Adipocyte (in vitro differentiated cells): ENCODE measurements at places on chromosomes 1 and 21.

DNA sequence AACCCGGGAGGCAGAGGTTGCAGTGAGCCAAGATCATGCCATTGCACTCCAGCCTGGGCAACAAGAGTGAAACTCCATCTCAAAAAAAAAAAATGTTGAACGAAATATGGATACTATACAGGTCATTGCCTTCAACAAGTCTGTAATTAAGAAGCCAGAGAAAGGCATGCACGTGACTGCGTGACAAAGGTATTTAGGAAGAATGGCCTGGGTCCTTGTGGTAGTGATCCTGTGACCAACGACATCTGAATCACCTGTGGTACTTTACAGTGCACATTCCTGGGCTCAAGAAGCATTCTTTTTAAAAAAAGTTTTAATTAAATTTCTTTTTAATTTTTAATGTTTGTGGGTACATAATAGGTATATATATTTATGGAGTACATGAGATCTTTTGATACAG, 115.0 kb downstream of the GREM2 start:
- DNase-seq = no peak

DNA sequence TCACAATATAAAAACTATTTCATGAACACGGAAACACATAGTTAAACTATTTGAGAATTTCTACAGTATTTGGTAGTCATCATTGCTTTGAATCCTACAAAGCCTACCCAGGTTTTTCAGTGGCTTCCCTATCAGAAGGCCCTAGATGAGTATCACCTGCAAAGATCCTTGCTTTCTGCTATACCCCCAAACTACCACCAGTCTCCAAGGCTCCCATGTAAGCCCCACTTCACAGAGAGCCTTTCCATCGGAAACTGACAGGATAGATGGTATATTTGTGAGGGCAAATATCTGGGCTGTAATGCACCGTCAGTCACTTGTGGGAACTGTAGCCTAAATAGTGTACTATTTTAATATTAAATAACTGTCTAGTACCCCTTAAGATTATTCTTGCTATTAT, 674.3 kb downstream of the BRINP3 start:
- DNase-seq = no peak

DNA sequence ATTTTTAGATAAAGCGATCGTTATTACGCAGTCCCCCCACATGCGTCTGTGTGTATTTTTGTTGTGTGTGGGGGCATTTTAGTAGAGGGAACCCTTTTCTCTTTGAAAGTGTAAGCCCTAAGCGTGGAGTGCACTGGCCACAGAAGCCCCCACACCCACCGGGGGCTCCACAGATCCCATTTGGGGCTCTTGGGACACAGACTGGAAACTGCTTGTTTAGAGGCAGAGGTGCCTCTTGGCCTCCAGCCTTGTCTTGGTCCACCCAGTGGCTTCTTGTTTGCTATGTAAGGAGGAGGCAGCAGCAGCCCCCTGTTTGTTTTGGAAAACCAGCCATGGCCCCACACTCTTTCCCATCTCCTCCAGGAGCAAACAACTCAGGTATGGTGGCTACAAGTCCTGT, 42.8 kb downstream of the SLC37A1 start:
- no peak for DNase-seq

GRCh38 chr1:112581586-112582192, 37.3 kb downstream of the ST7L start:
- DNase-seq = no peak

- no peak for DNase-seq
Observed at GRCh38 chr1:154434346-154435085, 29.4 kb downstream of the IL6R start.

GRCh38 chr1:222618001-222618879, at the start of gene MIA3:
Gene MIA3, plus strand, starts transcription at chr1:222618097. Its CDS starts 14 bp downstream, at chr1:222618111.
- peak; percentile 69 for DNase-seq
